ENCODE measurements at places on chromosomes 5 and 9. TPM values are rescaled to one million over a fixed set of nuclear protein-coding genes. Genes with fewer than 3 reads are reported as not detected.
A peak's percentile ranks its signal among the peaks of the same experiment; 100 is the strongest.

SPINK6 gene
- total RNA-seq, result not detected

FAF2 gene
- total RNA-seq, result 50.3 TPM

- peaks cover 44% of the 10 kb centered on the region for H3K36me3 ChIP-seq
- no peak for DNase-seq
- H3K4me1 ChIP-seq, result no peaks in the 10 kb centered on the region
- no peak overlapping the region for H3K4me3 ChIP-seq
- no peak overlapping the region for H3K27ac ChIP-seq
These were observed 15.5 kb upstream of the LRRTM2 start for GRCh38 chr5:138890644-138891043.

GPR150 gene
- total RNA-seq, result not detected

DNA sequence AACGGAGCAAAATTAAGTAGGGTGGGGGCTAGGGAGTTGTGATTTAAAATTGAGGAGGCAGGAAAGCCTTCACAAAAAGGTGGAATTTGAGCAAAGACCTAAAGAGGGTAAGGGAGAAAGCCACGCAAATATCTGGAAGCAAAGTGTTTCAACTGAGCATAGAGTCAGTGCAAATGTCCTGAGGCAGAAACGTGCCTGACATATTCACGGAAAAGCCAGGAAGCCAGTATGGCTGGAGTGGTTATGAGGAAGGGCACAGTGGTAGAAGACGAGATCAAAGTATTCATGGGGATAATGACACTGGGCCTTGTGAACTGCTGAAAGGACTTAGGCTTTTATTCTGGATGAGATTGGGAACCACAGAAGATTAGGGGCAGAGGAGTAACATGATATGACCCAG, 268.4 kb downstream of the MAN2A1 start:
- peaks cover 5% of the 10 kb centered on the region for H3K4me1 ChIP-seq
- H3K27me3 ChIP-seq, result no peaks in the 10 kb centered on the region
- H3K4me3 ChIP-seq, result no peak overlapping the region
- no peak for DNase-seq

SPATA6L gene
- total RNA-seq, result 0.44 TPM

SLC27A6 gene
- total RNA-seq, result not detected

- DNase-seq, result no peak
- H3K4me1 ChIP-seq, result peaks cover 11% of the 10 kb centered on the region
- H3K4me3 ChIP-seq, result no peak overlapping the region
- no peaks in the 10 kb centered on the region for H3K27me3 ChIP-seq
These were observed 1537.8 kb upstream of the ACO1 start for GRCh38 chr9:30846651-30847050.

RNF224 gene
- not detected for total RNA-seq

DNA sequence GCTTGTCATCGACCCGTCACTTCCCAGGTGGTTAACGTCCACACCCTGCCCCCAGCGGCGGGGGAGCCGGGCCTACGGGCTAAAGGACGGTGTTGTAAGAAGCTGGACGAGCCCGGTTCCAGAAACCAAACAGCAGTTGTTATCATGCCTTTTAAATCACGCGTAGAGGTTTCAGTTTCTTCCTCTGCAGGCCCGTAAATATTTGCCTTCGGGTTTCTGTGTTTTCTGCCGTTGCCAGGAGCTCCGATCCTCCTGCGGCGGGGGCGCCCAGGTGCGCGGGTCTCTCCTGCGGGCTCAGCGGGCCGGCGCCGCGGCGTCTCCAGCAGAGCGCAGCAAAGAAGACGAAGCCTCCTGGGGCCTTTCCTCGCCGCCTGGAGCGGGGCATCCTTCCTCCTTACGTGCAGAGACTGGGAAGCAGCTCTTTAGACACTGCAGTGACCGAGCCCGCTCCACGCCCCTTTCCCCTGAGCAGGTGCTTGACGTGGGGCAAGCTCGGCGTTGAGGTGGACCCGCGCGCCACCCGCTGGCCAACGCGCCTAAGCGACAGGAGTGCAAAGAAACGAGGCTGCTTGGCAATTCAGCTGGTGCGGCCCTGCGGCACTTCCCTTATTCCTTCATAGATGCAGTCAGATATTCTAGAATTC, 21.8 kb upstream of the TTC1 start:
- H3K27me3 ChIP-seq, result peaks cover 95% of the 10 kb centered on the region
- no peaks in the 10 kb centered on the region for H3K4me1 ChIP-seq
- peak; percentile 61 for DNase-seq
- no peak overlapping the region for H3K27ac ChIP-seq

SIT1 gene
- not detected for total RNA-seq

DNA sequence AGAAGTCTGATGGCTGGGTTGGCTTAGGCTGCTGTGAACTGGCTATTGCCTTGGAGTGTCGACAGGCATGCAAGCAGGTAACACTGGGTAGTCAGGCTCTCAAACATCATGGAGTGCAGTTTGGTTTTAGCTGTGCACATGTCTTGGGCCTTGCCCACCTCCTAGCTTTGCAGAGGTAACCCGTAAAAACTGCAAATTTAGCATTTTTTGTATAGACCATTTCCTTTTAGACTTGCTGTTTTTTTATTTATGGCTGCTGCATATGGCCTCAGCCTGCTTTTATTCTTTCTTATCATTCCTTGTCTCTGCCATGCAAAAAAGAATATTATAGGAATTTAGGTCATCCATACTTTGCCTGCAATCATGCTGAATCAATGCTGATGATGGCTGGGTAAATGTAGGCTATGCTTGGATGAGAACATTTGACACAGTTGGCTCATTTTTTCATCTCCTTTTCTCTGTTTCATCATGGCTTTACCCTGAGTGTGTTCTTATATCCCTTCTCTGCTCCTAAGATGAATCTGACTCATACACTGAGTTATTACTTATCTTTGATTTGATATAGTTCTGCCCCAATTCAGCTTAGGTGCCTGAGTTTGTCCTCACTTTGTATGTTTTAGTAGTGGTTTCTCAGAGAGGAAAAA, 27.2 kb downstream of the RECK start:
- H3K27ac ChIP-seq, result no peak overlapping the region
- DNase-seq, result no peak
- no peaks in the 10 kb centered on the region for H3K4me1 ChIP-seq
- H3K27me3 ChIP-seq, result no peaks in the 10 kb centered on the region

DNA sequence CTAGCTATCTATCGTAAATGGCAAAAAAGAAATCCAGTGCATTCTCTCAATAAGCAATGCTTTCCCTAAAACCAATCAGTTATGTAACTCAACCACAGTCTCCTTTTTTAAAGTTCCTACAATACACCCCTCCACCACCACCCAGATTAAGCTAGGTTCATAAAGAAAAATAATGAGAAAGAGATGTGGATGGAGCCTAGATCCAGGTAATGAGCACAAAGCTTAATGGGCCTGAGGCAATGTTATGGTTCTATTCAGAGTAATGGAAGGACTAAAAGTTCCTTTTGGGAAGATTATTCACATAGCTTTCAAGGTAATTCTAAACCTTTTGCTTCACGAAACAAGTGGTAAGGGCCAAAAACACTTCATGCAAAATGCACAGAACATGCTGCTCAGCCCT, 113.5 kb downstream of the MPDZ start:
- DNase-seq, result no peak
- H3K4me1 ChIP-seq, result peaks cover 25% of the 10 kb centered on the region
- H3K27ac ChIP-seq, result peak overlapping the region; percentile 43
